ENCODE measurements at places on chromosomes 11 and 22.

DNA sequence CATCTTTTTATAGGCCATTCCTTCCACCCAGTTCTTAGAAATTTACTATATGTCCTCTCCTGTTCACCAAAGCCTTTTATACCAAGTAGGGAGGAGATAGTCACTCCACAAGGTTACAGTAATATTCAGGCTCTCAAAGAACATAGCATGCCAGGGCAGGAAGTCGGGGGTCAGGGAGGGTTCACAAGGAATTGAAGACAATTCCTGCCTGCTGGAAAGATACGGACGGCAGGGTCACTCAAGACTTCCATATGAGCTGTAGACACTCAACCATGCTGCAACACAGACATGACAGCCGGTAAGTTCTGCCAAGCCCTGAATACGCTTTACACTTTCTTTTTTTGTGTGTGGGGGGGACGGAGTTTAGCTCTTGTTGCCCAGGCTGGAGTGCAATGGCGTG, 700 bp downstream of the C22orf31 start:
- DNase-seq, result no peak

DNA sequence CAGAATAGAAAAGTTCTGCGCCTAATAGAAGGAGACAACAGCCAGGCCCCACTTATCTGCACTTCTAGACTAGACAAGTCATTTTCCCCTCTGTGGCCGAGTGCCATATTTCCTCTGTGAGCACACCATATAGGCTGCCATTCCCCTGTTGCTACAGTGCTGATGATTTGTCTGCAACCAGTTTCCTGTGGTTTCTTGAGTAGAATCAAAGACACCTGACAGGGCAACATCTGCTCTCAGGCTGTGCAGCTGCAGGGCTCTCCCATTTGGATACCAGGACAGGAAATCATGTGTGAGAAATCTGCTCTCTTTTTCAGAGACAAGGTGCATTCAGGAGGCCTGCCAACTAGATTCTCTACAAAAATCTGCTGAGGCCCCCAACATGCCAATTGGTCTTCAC, 879.3 kb downstream of the DLG2 start:
- DNase-seq, result no peak

DNA sequence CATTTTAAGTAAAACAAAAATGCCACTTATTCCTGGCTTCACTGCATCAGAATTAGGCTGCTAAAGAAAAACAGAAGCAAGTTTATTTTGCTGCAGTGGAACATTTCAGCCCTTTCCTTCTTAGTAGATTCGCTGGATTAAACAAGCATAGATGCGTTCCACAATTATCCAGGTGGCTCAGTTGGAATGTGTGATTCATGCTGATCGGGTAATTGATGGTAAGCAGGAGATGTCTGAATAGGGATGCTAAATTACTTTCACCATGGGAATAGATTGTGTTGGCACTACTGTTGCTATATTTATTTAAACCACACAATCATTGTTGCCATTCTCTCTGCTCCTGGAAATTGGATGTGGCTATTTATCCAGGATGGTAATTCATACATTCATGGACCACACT, 440.1 kb upstream of the DDI1 start:
- DNase-seq, result no peak

DNA sequence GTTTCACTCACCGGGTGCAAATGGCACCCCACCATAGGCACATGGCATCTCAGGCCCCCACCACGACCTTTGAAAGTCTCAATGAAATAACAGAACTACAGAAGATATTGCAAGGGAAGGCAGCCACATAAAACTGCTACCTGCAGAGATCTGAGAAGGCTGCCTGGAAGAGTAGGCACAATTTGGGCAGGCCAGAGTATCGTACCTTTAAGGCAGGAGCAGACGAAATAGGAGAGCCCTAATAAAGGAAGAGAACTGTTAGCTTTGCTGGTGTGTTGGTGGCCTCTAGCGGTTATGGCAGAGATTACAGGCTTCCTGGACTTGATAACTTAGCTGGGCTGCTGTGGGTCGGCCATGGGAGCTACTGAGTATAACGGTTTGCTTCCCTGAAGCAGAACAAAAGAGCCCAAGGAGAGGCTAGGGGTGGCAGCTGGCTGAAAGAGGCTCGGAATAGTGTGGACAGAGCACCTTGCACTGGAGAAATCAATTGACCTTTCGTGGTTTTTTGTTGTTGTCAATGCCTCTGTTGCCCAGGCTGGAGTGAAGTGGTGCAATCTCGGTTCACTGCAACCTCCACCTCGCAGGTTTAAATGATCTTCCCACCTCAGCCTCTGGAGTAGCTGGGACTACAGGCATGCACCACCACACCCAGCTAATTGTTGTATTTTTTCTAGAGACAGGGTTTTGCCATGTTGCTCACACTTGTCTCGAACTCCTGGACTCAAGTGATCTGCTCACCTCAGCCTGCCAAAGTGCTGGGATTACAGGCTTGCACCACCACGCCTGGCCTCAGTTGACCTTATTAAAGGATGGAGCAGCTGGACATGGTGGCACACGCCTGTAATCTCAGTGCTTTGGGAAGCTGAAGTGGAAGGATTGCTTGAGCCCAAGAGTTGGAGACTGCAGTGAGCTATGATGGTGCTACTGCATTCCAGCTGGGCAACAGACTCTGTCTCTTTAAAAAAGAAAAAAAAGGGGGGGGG, 4.8 kb downstream of the SDF2L1 start:
- no peak for DNase-seq

DNA sequence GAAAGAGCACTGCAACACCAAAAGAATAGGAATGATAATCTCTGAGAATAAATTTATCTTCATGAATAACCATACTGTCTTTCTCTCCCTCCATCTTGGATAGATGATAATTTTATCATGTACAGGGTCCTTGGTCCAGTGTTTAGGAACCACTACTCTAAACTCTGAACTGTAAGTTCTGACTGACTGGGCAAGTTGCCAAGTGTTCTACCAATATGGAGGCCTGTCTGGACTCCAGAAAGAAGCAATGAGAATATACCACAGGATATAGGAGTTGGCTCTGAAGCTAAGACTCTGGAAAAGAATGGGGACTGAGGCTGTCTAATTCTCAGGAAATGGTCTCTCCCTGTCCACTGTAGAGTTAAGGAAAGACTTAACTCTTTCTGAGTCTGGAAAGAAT, 1.5 kb downstream of the FHIP1B start:
- no peak for DNase-seq

- DNase-seq, result no peak
Measured at GRCh38 chr11:112477581-112478317, 217.1 kb upstream of the PLET1 start.

GRCh38 chr22:38219632-38220031, 17.8 kb downstream of the MAFF start:
- no peak for DNase-seq

DNA sequence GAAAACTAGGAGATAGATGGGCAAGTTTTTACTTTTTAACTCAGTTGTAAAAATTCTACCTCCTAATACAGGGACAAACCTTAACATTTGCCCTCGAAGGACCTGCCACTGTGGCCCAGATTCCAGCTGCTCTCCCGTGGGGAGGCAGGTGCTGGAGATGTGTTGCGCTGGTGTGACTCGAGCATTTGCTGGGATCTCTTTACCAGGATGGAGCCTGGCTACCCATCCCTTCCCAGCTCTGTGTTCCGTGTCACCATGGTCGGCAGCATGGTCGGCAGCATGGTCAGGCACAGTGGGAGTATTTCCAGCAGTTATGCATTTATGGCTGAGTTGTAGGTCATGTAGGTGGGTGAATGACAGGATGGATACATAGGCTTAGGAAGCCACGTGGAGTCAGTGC, 41.1 kb downstream of the OTOG start:
- no peak for DNase-seq

DNA sequence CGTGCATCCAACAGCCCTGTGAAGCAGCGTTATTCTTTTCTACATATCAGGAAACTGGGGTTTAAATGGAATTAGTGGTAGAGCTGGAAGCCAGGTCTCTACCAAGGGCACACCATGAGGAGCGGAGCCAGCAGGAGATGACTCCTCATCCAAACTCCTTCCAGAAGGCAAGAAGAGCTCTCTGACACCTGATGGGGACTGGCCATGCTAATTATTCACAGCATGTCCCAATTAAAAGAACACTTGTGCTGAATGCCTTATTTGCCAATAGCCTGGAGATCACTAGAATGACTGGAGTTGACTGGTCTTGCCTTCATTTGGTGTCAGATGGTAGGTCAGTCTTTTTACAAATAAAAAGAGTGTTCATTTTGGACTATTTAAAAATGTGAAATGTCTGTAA, 32.9 kb upstream of the SLN start:
- DNase-seq, result no peak

GRCh38 chr22:36350751-36351594, 36.8 kb downstream of the MYH9 start:
- DNase-seq, result no peak

GRCh38 chr11:92384802-92385201, 160.2 kb downstream of the FAT3 start:
- DNase-seq, result no peak

DNA sequence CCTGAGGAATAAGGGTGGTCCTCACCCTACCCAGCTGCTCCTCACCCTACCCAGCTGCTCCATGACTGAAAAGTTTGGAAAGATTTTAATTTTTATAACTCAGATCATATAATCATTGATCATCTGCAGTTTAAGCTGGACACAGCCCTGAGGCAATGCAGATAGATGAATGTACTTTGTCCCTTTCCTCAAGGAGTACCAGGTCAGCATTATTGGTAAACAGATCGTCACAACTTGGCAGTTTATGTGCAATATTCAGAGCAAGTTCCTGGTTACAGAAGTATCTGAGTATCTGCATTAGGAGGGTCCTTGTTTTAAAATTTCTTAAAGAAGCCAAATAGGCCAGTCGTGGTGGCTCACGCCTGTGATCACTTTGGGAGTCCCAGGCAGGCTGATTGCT, 3.6 kb downstream of the TNRC6B start:
- DNase-seq, result no peak

DNA sequence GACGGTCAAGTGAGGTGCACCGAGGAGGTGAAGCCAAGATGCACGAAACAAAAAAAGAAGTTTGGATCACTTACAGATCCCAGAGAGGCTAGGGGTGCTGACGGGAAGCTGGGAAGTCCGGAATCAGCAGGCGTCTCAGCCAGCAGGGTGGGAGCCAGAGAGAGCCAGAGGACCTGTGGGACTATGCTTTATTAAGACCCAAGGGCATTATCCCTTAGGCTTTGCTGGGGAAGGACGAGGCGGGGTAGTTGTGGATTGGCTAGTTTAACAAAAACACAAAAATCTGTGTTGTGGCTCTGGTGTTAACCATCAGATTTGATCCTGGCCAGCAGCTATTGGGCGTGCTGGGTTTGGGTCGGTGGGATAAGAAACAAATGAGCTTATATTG, 427.1 kb downstream of the DYNC2H1 start:
- no peak for DNase-seq

- DNase-seq, result no peak
Measured at GRCh38 chr22:22867996-22868715, 19.5 kb upstream of the IGLL5 start.

GRCh38 chr11:2574043-2574552, 125.7 kb downstream of the KCNQ1OT1 start:
- DNase-seq, result no peak

DNA sequence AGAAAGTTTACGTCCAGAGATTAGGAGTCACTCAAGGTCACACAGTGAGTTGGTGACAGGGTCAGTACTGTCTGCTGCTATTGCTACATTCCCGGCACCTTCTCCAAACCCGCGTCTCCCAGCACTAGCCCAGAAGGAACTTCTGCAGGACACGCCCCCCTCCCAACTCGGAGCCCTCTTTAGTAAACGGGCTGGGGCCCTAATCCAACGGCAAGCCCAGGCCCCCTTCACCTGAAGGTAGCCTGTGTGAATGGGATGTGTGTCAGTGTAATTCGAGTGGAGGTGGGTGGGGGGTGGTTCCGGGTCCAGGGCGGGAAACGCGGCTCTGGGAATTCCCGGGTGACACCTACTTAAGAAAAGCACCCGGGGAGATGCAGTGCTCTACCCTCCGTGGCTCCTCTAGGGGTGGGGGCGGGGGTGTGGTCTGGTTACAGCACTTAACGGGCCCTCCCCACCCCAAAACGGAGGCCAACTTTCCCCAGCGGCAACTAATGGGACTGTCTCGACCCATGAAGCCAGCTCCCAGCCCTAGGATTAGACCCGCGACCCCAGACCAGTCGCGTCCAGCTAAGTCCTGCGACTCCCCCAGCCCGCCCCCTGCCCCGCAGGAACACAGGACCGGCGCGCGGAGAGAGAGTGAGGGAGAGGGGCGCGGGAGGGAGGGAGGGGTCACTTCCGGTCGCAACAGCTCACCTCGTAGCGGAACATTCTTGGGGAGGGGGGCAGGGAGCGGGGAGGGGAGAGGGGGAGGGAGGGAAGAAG, 468 bp downstream of the PATL1 start:
- DNase-seq, result no peak

DNA sequence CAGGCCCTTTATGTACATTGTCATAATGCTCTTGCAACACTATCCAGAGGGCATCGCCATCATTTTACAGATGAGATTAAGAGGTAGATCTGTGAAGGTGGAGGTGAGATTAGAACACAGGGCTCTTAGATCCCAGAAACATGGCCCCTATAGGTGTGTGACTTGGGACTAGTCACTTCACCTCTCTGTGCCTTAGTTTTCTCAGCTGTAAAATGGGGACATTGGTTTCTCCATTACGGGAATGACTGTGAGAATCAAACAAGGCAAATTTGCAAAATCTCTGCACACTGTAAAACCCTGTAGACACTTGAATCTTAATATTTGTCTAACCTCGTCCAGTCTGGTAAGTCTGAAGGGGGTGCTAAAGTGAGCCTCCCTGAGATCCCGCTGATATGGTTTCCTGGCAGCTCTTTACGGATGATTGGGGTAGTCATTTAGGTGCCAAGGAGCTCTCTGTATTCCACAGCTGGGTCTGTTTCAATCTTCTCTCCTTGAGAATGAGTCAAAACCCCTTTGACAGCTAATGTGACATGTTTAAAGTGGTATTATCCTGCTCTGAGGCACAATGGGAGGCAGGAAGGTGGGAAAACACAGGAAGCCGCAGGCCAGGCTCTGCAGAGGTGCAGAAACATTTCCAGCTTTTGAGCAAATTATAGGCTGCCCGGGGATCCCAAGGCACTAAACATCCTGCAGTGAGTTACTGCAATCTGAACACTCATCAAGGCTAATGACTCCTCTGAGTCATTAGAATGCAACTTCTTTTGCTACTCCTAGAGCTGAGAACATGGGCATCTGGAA, 140.8 kb downstream of the CCDC81 start:
- DNase-seq, result peak; percentile 83

- no peak for DNase-seq
Measured at GRCh38 chr11:67504950-67505581, at the start of gene PITPNM1. Gene PITPNM1 (minus strand): TSS chr11:67505363. CDS start chr11:67504180, 1,183 bp downstream.

GRCh38 chr22:38184788-38185187, 3.2 kb upstream of the PLA2G6 start:
- no peak for DNase-seq

- no peak for DNase-seq
Measured at GRCh38 chr22:49953680-49954344, 6.8 kb upstream of the PIM3 start.

GRCh38 chr11:106789406-106789805, 228.9 kb downstream of the GUCY1A2 start:
- DNase-seq, result no peak

DNA sequence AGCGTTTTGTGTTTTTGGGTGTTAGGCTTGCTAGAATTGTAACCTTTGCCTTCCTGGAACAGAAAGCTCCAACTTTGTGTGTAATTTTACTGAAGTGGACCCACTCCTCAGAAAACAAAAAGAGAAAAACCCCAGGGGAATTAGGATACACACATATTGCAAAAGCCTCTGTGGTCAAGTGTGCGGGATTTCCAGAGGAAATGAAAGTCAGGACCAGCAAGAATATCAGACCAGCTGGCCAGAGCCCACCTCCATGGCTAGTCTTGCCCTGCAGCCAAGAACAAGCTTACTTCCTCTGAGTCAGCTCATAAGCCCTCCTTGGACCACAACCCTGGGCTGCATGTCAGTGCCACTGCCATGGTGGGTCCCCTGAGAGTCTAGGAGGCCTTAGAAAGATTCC, 37.0 kb upstream of the FTH1 start:
- DNase-seq, result peak; percentile 16
